ENCODE measurements at places on chromosomes 13 and 19.

DNA sequence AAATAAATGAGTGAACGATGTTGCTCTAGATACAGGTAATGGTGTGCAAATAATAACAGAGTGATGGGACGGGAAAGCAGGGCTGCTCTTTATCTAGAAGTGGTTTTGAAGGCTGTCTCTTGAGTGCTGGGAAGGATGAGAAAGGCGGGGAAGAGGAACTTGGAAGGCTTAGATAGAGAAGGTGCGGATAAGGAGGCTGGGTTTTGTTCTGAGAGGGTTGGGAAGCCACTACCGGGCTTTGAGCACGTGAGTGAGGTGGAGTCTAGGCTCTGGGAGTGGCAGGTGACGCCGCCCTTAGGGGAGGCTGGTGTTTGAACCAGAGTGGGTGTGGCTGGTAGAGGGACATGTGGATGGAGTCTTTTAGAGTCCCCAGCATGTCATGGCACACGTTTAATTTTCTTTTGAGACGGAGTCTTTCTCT, 811 bp downstream of the ARMC6 start:
- peak; percentile 13 for DNase-seq

GRCh38 chr19:532561-533363, 1.2 kb downstream of the CDC34 start:
- DNase-seq = peak; percentile 5

DNA sequence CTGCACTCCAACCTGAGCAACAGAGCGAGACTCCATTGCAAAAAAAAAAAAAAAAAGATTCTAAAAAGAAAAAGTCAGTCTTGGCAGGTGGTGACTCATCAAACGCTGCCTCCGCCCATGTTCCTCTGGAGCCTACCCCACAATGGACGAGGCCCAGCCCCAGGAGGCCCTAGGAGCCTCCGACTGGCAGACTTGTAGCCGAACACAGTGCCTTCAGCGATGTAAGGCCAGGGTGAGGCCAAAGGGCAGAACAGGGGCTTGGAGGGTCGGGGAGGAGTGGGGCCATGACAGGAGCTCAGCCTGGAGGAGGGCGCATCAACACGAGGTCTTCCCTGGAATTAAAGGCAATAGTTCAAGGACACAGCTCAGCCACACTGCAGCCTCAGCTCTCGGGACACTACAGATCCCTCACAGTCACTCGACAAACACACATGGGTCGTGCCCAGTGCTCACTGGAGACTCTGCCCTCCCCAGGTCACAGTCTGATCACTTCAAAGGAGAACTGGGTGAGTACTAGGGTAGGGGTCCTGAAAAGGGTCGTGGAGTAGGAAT, 5.1 kb downstream of the USE1 start:
- DNase-seq = no peak

DNA sequence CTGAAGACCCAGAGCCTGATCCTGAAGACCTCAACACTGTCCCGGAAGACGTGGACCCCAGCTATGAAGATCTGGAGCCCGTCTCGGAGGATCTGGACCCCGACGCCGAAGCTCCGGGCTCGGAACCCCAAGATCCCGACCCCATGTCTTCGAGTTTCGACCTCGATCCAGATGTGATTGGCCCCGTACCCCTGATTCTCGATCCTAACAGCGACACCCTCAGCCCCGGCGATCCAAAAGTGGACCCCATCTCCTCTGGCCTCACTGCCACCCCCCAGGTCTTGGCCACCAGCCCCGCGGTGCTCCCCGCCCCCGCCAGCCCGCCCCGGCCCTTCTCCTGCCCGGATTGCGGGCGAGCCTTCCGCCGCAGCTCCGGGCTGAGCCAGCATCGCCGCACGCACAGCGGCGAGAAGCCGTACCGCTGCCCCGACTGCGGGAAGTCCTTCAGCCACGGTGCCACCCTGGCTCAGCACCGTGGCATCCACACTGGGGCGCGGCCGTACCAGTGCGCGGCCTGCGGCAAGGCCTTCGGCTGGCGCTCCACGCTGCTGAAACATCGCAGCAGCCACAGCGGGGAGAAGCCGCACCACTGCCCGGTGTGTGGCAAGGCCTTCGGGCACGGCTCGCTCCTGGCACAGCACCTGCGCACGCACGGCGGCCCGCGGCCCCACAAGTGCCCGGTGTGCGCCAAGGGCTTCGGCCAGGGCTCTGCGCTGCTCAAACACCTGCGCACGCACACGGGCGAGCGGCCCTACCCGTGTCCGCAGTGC, 2.9 kb upstream of the MCOLN1 start:
- DNase-seq = no peak

DNA sequence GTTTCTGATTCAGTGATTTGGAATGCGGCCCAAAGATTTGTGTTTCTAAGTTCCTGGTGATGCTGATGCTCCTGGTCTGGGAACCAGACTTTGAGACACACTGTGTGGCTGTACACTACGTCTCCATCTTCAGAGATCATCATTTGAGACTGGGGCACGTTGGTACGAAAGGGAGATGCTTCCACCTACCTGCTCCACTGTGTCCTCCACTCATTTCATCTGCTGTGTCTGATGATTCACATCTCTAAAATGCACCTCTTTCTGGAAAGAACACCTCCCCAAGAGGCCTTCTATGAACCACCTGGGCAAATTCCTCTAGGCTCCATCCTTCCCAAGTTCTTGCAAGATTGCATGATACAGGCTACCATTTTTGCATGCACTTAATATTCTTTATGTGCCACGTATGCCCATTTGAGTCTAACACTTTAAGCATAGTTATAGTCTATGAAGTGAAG, 58.6 kb downstream of the ERCC5 start:
- DNase-seq = no peak

- DNase-seq = no peak
Observed at GRCh38 chr19:39937094-39937720, 2.8 kb upstream of the FCGBP start.

DNA sequence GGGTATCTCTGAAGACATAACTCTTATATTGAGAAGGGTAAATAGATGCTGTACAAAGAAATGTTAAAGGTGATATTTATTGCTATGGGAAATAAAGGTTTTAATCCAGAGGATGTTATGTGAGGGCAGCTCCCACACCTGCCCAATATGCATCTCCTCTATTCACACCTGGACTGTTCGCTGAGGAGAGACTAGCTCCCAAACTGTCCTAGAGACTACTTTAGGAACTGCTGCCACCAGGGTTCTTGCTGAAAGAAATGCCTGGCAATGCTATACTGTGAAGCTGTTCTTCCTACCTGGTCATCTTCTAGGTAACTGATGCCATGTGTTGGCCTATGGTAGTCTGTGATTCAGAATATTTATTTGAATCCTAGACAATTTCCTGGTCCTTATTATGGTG, 1421.5 kb upstream of the SPRY2 start:
- no peak for DNase-seq

GRCh38 chr13:94087100-94087499, 392.4 kb downstream of the DCT start:
- DNase-seq = peak; percentile 18

GRCh38 chr19:13790354-13790753, 4.9 kb upstream of the ZSWIM4 start:
- no peak for DNase-seq

DNA sequence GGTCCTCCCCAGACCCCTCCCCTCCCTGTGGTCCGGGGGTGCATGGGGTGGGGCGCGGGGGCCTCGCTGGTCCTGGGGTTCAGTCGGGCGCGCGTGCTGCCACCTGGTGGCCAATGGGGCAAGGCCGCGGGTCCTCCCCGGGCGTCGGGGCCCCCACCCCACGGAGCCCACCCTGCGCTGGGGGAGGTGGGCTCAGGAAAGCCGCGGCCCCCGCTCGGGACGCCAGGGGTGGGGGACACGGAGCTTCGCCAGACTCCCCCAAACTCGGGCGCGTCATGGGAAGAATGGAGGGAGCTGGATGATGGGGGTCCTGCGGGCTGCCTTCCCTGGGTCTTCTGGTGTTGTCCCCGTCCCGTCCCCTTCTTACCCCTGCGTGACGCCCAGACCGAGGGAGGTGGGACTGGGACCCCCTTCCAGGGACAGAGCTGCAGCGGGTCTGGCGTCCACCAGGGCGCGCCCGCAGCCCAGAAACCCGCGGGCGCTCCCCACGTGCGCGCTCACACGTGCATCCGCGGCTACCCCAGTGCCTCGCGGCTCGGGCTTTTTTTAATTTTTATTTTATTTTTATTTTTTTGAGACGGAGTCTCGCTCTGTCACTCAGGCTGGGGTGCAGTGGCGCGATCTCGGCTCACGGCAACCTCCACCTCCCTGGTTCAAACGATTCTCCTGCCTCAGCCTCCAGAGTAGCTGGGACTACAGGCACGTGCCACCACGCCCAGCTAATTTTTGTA, 19.8 kb upstream of the TCF3 start:
- no peak for DNase-seq

- DNase-seq = no peak
Observed at GRCh38 chr13:39877134-39877533, 221.7 kb downstream of the COG6 start.

GRCh38 chr13:108609353-108609752, 20.1 kb upstream of the MYO16 start:
- no peak for DNase-seq

GRCh38 chr19:46745030-46745429, 827 bp upstream of the FKRP start:
- no peak for DNase-seq
